ENCODE measurements at places on chromosomes 4 and X.

DNA sequence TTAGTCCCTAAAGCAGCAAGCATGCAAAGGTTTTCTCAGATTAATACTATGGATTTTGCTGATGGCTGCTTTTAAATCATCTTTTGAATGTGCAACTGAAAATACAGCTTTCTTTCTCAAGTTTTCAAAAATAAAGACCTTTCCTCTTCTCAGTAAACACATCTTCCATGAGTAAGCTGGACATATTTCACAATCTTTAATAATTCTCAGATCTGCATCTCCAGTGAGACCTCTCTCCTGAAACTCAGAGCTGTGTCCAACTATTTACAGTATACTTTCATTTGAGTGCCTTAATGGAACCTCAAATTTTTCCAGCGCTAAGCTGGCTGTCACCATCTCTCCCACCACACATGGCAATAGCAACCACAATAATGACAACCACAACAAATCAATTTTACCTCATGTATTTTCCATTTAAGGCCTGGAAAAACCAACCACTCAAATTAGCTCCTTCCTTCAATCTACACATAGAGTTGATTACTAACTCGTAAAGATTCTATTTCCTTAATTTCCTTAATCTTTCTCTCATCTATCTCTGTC is 192.4 kb upstream of the RPL34 start:
- peak; percentile 14 for DNase-seq

- DNase-seq = no peak
These were observed 161.8 kb downstream of the RAP1GDS1 start for GRCh38 chr4:98423009-98423408.

DNA sequence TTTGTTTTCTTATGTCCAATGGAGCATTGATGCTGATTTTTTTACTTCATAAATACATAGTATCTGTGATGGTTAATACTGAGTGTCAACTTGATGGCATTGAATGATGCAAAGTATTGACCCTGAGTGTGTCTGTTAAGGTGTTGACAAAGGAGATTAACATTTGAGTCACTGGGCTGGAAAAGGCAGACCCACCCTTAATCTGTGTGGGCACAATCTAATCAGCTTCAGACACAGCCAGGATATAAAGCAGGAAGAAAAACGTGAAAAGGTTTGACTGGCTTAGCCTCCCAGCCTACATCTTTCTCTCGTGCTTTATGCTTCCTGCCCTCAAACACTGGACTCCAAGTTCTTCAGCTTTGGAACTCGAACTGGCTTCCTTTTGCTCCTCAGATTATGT is 230.6 kb upstream of the SPRY1 start:
- DNase-seq = no peak

- DNase-seq = no peak
These were observed 11.3 kb upstream of the ARAP2 start for GRCh38 chr4:36255577-36255976.

DNA sequence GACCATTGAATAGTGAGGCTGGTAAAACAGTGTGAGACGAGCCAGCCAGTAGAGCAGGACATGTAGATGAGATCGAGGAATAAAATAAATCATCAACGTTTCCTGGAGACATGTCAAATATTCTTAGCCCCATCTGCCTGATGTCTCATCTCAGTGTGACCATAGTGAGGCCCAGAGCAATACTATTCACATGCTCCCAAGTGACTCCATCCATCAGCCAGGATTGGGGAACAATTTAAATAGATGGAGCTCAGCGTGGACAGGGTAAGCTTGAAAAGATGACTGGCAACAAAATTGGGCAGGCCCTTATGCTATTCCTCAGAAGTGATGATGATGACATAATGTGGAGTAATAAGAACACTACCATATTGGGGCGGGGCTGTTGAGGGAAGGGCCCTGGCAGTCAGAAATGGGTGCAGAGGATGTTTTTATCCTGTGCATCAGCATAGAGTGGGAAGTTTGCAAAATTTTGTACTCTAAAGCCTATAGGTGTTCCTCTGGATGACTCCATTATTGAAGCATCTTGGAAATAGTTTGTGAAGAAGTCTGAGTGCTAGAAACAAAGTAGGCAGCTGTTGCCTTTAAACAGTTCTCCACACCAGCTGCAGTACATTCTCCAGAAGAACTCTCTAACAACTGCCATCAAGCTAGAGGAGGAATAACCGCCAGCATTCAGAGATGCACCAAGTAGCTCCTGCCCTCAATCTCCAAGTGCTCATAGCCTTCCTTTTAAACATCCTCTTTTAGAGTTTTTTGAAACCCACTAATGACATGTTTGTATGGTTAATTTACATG is 333.0 kb downstream of the DCHS2 start:
- no peak for DNase-seq

GRCh38 chr4:89639395-89639794 is 197.6 kb downstream of the SNCA start:
- no peak for DNase-seq

- peak; percentile 44 for DNase-seq
These were observed 392.0 kb downstream of the GBA3 start for GRCh38 chr4:23084559-23085248.

Measured in EL (cell line).